ENCODE measurements at places on chromosomes 2 and 18. TPM values are rescaled to one million over a fixed set of nuclear protein-coding genes. Genes with fewer than 3 reads are reported as not detected.

EPB41L3 gene
- total RNA-seq, result 37.0 TPM

TMEM200C gene
- total RNA-seq, result 0.17 TPM

ATF2 gene
- total RNA-seq, result 44.2 TPM

VIL1 gene
- total RNA-seq, result not detected

REG3A gene
- not detected for total RNA-seq

ST6GAL2 gene
- not detected for total RNA-seq

CNGA3 gene
- under 0.01 TPM for total RNA-seq

IL1B gene
- total RNA-seq, result 0.26 TPM

TOGARAM2 gene
- total RNA-seq, result 0.26 TPM

MALL gene
- 3.1 TPM for total RNA-seq

HMSD gene
- 0.83 TPM for total RNA-seq

SLC35F5 gene
- 245 TPM for total RNA-seq

KCNS3 gene
- total RNA-seq, result 1.3 TPM

EN1 gene
- under 0.01 TPM for total RNA-seq

FKBP7 gene
- 54.3 TPM for total RNA-seq

CCDC85A gene
- total RNA-seq, result not detected

RBM44 gene
- 0.17 TPM for total RNA-seq

TUBA3E gene
- total RNA-seq, result not detected

CCL20 gene
- total RNA-seq, result not detected

SPRED2 gene
- total RNA-seq, result 6.7 TPM

PECR gene
- total RNA-seq, result 22.6 TPM

BMP10 gene
- total RNA-seq, result not detected

RSAD2 gene
- total RNA-seq, result 1.7 TPM

AKAIN1 gene
- not detected for total RNA-seq

TSN gene
- 42.9 TPM for total RNA-seq

TMEM17 gene
- 1.3 TPM for total RNA-seq

VPS54 gene
- total RNA-seq, result 29.7 TPM

RAPGEF4 gene
- total RNA-seq, result 1.3 TPM

ALLC gene
- total RNA-seq, result not detected

DLX1 gene
- not detected for total RNA-seq

CD207 gene
- total RNA-seq, result not detected

BOLL gene
- not detected for total RNA-seq

DPP10 gene
- not detected for total RNA-seq

TAF4B gene
- 2.6 TPM for total RNA-seq

HRH4 gene
- total RNA-seq, result under 0.01 TPM

GAL3ST2 gene
- total RNA-seq, result not detected

NETO1 gene
- 0.26 TPM for total RNA-seq

SCN7A gene
- total RNA-seq, result 23.6 TPM

OTX1 gene
- total RNA-seq, result 0.17 TPM

DNAJC5G gene
- total RNA-seq, result not detected

RPRM gene
- total RNA-seq, result not detected

CCDC121 gene
- total RNA-seq, result 2.0 TPM

SLC38A11 gene
- 0.50 TPM for total RNA-seq

CCDC68 gene
- total RNA-seq, result 8.3 TPM

CAPN14 gene
- total RNA-seq, result 0.17 TPM

XIRP2 gene
- total RNA-seq, result 0.51 TPM

CHRNG gene
- not detected for total RNA-seq

DYNC2LI1 gene
- total RNA-seq, result 28.0 TPM

Measured in fibroblast of lung (primary cell).